ENCODE measurements at places on chromosomes 16 and 17.
A peak's percentile ranks its signal among the peaks of the same experiment; 100 is the strongest.

DNA sequence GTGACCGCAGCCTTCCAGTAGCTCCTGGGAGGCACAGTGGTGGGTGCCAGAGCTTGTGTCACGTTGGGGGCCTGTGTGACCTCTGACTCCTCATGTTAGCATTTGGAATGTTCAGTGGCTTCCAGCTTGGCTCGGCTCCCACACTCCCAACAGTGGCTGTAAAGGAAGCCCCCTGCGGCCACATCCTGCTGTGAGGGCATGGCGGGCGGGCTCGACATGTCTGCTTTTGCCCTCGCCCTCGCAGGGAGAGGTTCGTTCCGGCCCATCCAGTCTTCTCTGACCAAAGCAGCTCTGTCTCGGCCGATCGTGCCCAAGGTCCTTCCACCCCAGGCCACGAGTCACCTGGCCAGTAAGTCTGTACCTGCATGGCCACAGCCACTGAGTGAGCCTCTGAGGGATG lies 12.2 kb upstream of the JPT2 start:
- DNase-seq: no peak

DNA sequence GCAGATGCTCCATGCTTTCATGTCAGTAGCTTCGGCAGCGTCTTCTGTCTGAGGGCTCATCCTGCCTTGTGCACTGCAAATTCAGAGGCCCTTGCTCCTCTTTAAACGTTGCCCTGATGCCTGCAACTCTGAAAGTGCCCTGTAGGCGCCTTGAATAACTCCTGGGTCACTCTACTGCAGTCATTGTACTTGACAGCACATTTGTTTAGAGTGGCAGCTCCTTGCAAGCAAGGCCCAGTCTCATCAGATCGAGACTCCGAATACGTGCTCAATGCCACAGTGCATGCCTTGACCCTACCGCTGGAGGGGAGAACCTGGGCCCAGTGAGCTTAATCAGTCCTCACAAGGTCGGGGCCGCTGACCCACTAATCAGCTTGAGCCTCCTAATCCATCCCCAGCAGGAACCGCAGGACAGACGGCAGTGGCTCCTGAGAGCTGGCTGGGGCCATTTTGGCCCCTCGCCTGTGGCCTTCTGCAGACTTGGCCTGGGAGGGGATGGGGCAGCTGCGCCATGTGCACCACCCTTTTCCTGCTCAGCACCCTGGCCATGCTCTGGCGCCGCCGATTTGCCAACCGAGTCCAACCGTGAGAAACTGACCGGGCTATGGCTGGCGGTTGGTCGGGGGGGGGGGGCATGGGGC lies at the start of gene PRCD:
TSS of gene PRCD (plus strand) at position 414 of the 641 bp plus-strand sequence. CDS start at position 512, 98 bp downstream.
- DNase-seq: no peak

DNA sequence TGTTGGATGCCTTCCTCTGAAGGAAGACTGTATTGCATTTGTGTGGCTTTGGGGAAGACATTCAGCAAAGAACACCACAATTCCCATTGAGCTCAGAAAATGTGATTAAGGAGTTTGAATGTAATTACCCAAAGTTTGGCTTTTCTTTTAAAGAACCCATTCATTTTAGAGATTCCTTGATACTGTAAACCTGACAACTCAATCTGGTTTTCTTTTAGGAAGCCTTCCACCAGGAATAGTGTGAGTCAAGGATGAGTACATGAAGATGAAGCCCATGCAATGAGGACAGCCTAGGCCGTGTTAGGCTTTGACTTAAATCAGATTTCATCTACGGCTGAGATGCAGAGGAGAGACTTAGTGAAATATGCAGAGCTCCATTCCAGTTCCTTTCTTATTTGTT lies 271.7 kb upstream of the TBX2 start:
- DNase-seq: no peak

GRCh38 chr16:54148974-54149373 lies 137.6 kb downstream of the IRX3 start:
- no peak for DNase-seq

DNA sequence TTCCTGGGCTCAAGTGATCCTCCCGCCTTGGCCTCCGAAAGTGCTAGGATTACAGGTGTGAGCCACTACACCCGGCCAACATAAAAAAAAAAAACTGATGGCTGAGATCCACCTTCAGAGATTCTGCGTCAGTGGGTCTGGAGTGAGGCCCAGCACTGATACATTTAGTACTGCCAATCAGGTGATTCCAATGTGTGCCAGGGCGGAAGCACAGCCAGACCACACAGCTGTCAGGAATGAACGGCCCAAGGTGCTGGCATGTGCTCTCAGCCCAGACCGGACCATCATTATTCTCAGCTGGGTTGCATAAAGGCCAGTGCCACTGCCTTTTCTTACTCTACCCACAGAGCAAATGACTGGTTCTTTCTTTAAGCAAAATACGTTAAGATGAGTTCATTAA lies 1.2 kb upstream of the BCO1 start:
- no peak for DNase-seq

GRCh38 chr17:42708588-42708987 lies 26.3 kb downstream of the CNTNAP1 start:
- DNase-seq: no peak

GRCh38 chr16:87611456-87611855 lies 9.1 kb downstream of the JPH3 start:
- DNase-seq: no peak

- DNase-seq: peak; percentile 28
Measured at GRCh38 chr16:1972490-1972877, 631 bp downstream of the TBL3 start.

- no peak for DNase-seq
Measured at GRCh38 chr17:59435238-59435637, 103.8 kb downstream of the YPEL2 start.

DNA sequence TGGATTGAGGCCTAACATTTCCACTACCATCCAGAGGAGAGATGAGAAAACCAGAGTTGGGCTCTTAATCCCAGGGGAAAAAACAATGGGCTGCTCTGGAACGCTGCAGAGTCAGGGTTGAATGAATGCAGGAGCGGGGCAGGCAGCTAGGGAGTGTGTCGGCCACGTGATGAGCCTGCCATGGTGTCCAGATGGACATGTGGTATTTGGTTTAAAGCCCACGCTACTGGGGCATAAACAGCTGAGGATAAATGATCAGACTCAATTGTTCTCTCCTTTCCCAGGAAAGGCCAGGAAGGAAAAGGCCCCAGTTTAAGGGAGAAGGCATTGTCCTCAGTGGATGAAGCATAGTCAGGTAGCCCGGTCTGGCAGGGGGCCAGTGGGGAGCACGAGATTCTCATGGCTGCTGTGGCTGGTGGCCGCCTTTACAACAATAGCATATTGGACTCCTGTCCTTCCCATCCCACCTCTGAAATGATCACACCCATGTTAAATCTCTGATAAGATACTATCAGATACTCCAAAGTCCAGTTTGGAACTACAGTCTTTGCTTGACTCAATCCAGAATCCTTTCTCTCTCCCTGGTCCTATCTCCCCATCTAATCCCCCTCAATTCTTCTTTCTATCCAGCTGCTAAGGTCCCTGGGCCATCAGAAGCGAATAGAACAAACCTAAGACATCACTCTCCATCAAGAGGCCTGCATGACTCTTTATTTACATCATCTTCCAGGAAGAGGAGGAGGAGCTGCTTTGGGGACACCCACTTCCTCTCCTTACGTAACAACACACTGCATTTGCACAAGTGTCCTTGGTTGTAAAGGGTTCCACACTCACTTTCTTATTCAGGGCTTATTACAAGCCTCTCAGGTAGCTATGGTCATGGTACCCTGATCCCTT lies 20.4 kb downstream of the CA4 start:
- peak; percentile 57 for DNase-seq

Measured in activated CD4-positive, alpha-beta memory T cell treated with anti-CD3 and anti-CD28 coated beads, Interleukin-2, amount 10 ng/mL, durations not matched to agents 7 days and 5 days (primary cell).